ENCODE measurements at places on chromosomes 1 and 21.
A peak's percentile ranks its signal among the peaks of the same experiment; 100 is the strongest.

DNA sequence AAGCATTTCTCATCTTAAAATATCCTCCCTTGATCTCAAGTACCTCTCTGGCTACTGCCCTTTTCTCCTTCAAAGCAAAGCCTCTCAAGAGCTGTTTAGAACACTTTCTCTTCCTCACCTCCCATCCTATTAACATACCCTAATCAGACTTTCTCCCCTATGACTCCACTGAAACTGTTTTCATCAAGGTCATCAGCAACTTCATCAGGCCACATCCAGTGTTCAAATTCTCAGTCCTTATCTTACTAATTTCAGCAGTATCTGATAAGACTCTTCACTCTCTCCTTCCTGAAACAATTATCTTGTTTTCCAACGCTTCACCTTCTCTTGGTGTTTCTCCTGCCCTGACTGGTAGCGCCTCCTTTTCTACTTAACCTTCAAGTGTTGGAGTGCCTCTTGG, 1.5 kb upstream of the RAP1A start:
- DNase-seq: no peak

- peak; percentile 67 for DNase-seq
Measured at GRCh38 chr1:147225193-147225730, at the start of gene FMO5. Gene FMO5 (minus strand): TSS chr1:147225339. CDS start chr1:147225029, 310 bp downstream.

- DNase-seq: no peak
Measured at GRCh38 chr1:34419663-34420136, 243.0 kb downstream of the C1orf94 start.

GRCh38 chr1:186572509-186572908, 107.7 kb downstream of the PTGS2 start:
- no peak for DNase-seq

DNA sequence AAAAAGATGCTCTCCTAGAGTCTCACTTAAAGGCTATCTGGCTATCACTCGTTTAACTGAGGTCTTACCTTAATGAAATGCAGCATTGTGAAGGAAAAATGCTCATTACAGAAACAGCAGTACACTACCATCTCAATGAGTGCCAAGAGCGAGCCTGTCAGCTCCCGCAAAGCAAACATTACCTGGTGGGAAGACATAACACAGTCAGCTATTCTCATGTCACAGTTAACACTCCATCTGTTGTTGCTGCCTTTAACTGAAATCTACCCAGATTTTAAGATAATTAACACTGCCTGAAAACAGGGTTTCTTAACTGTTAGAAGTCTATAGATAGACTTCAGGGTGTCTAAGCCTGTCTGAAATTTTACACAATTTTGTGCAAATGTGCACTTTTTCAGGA, 39.1 kb downstream of the PCSK9 start:
- no peak for DNase-seq

- no peak for DNase-seq
Measured at GRCh38 chr1:7850786-7851185, 2.1 kb downstream of the UTS2 start.

- no peak for DNase-seq
Measured at GRCh38 chr1:28895896-28896608, 18.3 kb upstream of the EPB41 start.

All from adipocyte (in vitro differentiated cells).